Prostate gland (tissue), 2 donors: ENCODE measurements at places on chromosomes 4 and X. TPM values are rescaled to one million over a fixed set of nuclear protein-coding genes. Genes with fewer than 3 reads are reported as not detected.

- no peak for DNase-seq
Measured at GRCh38 chr4:55409468-55410171, 13.9 kb downstream of the TMEM165 start.

DNA sequence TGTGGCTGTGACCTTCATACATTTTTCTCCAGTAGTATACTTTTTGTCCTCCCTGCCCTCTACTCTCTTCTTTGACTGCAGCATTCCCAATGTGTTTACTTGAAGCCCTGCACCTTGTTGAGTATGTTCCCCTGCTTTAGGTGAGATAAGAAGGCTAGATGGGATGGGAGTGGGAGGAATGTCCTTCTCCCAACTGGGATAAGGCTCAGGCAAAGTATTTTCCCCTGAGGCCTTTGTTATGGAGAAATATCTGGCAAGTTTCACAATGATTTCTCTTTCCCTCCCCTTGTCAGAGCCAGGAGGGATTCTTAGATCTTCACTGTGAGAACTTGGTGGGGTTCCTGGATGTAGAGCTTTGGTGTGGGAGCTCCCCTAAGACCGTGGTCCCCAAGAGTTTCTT, 131.8 kb downstream of the CLCN5 start:
- DNase-seq: no peak

DNA sequence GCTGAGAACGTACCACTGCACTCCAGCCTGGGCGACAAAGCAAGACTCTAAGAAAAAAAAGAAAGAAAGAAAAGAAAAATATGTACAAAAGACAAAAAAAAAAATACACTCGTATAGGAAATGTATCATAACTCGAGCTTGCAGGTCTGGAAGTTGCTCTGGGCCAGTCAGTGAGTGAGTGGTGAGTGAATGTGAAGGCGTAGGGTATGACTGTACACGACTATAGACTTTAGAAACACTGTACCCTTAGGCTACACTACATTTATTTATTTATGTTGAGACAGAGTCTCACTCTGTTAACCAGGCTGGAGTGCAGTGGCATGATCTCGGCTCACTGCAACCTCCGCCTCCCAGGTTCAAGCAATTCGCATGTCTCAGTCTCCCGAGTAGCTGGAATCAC, 29.4 kb downstream of the EVC2 start:
- no peak for DNase-seq

DNA sequence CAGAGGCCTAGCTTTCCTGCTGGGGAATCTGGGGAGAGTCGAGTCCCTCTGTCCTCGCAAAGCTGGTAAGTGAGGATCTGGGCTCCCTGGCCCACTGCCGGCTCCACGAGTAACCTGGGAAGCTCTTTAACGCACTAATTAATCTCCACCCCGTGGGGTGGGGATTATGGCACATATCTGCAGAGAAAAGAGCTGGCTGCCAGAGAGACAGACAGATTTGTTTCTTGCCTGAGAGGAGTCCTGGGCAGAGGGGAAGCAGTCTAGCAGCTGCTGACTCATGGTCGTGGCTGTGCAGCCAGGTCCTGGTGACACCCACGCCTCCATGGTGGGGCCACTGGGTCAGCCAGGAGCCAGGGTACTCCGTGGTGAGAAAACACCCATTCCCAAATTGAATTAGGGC, 14.0 kb downstream of the SORCS2 start:
- no peak for DNase-seq

- DNase-seq: no peak
Measured at GRCh38 chr4:53156896-53157295, 209.0 kb downstream of the SCFD2 start.

DNA sequence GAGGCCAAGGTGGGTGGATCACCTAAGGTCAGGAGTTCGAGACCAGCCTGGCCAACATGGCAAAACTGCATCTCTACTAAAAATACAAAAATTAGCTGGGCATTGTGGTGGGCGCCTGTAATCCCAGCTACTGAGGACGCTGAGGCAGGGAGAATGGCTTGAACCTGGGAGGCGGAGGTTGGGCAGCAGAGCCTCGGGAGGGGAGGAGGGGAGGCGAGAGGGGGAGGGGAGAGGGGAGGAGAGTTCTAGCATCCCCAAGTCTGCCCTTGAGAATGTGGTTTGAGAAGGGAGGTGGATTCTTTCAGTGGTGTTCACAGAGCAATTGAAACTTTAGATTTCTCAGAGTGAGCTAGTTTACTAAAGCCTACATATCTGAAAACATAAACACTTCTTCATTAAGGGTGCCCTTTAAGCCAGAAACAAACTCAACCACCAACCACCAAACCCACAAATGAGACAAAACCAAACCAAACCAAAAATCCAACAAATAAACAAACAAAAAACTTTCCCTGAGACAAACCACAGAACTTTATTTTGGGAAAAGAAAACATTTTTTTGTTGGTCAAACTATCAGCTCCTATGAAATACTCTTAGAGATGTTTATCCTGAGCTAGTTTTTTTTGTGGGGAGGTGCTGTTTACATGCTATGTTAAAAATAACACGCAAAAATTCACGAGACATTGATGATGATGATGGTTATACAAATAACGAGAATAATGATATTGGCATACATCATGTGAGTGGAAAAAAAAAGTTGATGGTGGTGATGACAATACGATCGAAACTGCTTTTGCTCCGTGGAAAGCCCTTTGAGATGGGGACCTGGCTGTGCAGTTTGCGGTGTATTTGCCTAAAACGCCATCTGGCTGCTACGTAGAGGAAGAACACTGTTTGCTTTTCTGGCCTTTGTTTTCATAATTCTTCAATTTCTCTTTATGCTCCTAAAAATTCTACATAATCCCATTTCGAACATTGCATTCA, 98.2 kb upstream of the PRKX start:
- no peak for DNase-seq

GRCh38 chrX:109871121-109871888, 131.6 kb upstream of the TMEM164 start:
- DNase-seq: no peak

VCX gene
- total RNA-seq: 10.2 TPM

DNA sequence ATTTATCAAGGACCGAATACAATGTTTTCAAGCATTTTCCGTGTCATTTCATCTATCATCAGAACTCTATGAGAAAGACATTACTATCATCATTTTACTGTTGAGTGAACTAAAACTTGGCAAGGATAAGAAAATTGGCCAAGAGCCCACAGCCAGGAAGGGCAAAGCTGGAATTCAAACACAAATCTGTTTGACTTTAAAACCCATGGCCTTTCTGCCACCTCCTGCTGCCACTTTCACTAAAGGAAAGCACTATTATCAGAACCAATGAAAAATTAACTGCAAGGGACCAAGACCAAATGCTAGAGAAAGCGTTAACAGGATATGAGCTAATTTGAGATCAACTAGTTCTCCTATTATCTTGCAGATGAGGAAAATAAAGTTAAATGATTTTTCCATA, 2759.2 kb downstream of the ARAP2 start:
- DNase-seq: no peak

DMRTC1 gene
- 0.40 TPM for total RNA-seq

GRCh38 chrX:153732401-153732800, 7.7 kb downstream of the ABCD1 start:
- no peak for DNase-seq

KIT gene
- total RNA-seq: 4.2 TPM

GRCh38 chr4:106444557-106444956, 76.0 kb upstream of the GIMD1 start:
- no peak for DNase-seq

DNA sequence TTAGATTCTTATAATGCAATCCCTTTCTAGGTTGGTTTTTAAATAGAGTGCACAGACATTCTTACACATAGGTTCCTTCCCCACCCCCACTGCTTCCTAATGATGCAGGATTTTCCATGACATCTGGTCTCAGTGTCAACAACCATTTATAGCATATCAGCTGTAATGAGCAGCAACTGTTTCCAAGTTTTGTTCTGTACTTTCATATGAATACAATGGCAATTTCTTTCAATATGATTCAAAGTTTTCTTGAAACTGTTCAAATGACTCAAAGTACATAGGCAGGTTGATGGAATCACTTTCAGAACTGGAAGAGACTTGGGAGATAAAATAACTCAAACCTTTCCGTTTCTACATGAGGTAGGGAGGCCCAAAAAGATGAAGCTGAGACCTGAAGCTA, 220.7 kb downstream of the CAMK2D start:
- DNase-seq: no peak

DNA sequence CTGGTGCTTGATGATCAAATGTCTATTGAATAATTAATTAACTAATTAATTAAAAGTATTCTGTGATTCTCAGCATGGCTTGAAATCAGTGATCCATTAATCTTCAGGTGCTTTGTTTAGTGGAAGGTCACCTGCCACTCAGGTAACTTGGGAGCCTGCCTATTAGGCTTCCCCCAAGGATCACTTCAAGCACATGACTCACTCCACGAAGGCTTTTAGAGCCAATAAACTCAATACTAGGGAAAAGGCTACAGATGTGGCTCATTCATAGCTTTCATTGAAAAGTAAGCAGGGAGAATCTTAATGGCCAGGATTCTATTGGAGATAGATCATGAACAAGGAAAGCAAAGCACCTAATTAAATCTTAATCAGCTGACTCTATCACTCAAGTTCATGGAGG, 21.3 kb downstream of the AREG start:
- DNase-seq: no peak

TMPRSS11B gene
- total RNA-seq: not detected
